ENCODE measurements at places on chromosomes 5 and 9.

GRCh38 chr9:129580211-129580915, 40.5 kb downstream of the C9orf50 start:
- no peak for DNase-seq

- DNase-seq = no peak
These were observed 23.9 kb upstream of the CPLX2 start for GRCh38 chr5:175847503-175847902.

- DNase-seq = no peak
These were observed 60.6 kb downstream of the KDM4C start for GRCh38 chr9:6818292-6818922.

- DNase-seq = no peak
These were observed 14.0 kb downstream of the UBAP2 start for GRCh38 chr9:34034698-34035065.

- DNase-seq = no peak
These were observed 31.1 kb downstream of the DIRAS2 start for GRCh38 chr9:90611568-90611967.

DNA sequence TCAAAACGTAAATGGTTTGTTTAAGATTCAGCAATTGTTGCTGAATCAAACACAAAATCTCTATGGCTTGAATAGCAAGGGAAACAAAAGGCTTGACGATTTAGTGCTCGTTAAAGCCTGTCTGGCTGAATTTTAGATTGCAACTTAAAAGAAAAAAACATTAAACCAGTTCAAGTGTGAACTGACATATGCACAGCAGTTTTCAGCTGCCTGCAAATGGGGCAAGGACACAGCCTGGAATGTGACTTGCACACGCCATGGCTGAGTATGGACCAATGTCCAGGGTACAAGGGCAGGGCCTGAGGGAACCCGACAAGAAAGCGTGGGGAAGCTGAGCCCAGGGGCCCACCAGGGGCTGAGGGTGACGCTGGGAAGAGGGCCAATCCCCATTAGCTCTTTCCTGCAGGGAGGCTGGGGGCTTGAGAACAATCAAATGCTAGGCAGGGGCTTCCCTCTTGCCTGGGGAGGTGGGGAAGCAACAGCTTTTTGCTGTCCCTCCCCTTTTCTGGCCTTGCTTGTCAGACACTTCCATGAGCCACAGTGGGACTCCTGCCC, 89.6 kb upstream of the LRRTM2 start:
- DNase-seq = no peak

DNA sequence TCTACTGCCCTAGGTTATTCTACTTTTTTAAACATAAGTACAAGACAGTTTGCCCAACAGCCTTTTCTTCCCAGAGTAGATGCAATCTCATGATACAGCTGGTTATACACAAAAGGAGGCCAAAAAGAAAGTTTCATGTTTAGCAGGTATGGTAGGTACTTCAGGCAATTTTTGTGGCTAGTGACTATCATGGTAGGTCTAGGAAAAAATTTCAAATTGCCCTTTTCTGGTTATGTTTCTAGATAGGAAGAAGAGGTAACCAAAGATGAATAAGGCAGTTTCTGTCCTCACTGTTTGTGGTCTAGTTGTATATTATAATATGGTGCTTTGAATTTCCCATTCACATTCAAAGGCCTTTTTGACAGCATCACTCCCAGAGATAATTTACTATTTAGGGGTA, 19.7 kb downstream of the MEGF9 start:
- no peak for DNase-seq

DNA sequence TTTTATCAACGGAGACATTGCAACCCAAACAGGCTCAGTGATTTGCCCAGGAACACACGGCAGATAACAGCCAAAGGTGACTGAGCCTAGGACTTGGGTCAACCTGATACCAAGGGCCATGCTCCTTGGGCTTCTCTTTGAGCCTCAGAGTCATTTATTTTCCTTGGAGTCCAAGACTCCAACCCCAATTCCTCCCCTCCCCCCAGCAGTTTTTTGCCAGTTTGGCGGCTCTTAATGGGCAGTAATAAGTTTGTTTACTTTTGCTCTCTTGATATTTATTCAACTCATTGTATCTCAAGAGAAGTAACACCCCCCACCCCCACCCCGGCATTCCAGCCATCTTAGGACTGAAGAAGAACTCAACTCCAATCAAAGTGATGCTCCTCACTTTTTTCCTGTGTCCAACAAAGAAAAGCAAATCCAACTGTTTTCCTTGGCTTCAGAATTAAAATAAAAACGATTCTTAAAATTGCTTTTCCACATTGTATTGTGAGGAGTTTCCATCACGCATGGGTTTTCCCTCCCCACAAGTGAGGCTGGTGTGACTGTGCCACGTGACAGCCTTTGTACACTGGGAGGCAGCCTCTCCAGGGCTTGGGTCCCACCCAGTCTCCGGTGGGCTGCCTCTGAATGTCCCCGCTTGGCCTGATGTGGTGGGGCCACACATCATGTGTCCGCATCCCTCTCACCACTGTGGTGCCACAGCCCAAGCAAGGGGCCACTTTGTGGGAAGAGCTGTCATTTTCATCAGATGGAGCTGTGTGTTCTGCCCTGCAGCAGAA, 9.1 kb downstream of the ANGPTL2 start:
- no peak for DNase-seq

- DNase-seq = no peak
These were observed 92.5 kb downstream of the PCDH1 start for GRCh38 chr5:141785711-141786110.

DNA sequence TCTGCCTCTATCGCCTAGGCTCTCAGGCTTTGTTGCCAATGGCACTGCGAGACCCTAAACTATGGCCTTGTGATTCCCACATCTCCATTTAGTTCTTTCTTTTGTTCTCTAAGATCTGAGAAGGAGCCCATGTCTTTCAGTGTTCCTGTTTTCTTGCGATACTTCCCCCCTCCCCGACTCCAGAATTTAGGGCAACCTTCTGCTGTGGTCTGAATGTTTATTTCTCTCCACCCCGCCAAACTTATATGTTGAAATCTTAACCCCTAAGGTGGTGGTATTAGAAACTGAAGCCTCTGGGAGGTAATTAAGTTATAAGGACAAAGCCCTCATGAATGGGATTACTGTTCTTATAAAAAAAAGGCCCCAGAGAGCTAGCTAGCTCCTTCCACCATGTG, 6.4 kb downstream of the TMC1 start:
- no peak for DNase-seq

DNA sequence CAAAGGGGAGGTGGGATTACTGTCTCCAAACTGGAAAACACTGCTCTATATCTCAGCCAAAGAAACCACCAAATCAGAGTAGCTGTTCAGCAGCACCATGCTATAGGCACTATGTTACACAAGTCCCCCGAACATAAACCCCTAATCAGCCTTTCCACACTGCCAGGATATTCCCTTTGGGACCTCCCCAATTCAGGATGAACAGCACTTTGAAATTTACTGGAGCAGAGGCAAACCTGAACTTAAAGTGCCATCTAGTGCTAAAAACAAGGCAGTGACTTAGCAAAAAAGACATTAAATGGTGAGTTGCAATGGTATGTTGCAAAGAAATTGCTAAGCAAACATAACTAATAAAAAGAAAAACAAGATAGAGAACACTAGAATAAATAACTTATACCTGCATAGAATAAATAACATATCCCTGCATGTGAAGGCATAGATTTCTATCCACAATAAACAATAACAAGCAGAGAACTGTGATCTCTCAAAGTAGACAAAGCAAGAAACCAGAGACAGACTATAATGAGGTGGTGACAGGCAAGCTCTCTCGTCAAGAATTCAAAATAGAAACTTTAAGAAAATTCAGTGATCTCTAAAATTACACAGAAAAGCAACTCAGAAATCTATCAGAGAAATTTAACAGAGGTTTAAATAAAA, 584.4 kb upstream of the ACO1 start:
- peak; percentile 59 for DNase-seq

- DNase-seq = no peak
These were observed 38.1 kb downstream of the ANGPTL2 start for GRCh38 chr9:127084076-127085039.

GRCh38 chr5:14149672-14150274, 6.6 kb downstream of the TRIO start:
- no peak for DNase-seq

GRCh38 chr9:113578279-113578865, 114.8 kb downstream of the RGS3 start:
- no peak for DNase-seq

DNA sequence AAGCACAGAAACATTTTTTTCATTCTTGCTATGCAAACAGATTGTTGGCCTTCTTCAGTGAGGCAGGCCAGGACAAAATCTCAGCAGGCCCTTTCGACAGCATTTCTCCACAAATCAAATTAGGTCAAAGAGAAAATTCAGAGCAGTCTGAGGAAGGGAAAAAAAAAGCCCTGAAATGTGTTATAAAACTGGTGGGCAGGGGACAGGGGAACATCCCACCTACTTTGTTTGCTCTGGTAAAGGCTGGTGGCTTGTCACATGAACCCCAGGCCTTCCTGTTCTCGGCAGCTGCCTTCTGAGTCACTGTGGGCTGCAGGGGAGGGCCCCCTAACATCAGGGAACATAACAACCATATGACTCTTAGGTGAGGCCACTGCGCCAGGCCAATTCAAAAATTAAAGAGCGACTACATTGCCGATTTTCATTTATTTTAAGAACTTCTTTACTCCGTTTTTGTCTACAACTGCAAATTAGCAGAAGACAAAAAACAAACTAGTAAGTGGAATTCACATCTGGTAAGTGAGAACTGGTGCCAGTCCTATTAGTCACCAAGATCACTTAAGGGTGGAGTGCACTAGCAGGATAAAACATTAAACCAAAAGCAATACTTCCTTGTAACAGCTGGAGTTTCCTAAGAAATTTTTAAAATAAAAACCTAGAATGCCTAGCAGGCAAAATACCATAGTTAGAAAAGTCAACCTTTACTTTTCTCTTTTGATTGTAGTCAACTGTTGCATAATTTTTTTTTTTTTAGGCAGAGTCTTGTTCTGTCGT, 46.2 kb upstream of the DENND4C start:
- DNase-seq = no peak

Measured in NCI-H1105 (cell line).